ENCODE measurements at places on chromosomes 7 and 10.

GRCh38 chr7:100694098-100694745, at the start of gene GIGYF1:
GIGYF1 (minus strand) TSS chr7:100694250; CDS start chr7:100688238, 6,012 bp downstream.
- peak; percentile 67 for DNase-seq

- no peak for DNase-seq
Observed at GRCh38 chr7:23074443-23075261, 30.9 kb upstream of the KLHL7 start.

- DNase-seq: no peak
Observed at GRCh38 chr10:113267619-113268562, 285.0 kb upstream of the HABP2 start.

DNA sequence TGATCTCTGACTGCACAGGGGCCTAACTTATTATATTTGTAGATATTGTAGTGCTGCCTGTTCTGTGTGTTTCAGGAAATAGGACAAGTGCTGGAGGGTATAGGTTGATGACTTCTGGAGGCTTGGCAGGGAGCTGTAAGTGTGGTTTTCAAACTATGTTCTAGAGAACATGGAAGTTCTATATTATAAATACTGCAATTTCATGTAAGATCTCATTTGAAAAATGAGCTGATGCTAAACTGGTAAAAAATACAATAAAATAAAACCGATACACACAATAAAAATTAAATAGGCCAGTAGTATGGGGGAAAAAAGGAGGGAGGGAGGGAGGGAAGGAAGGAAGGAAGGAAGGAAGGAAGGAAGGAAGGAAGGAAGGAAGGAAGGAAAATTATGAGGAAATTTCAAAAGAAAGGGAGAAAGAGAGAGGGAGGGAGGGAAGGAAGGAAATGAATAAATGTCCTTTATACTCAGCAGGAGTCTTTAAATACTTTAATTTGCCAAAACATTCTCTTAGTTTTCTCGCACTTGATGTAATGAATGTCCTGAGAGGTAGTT, 181.3 kb downstream of the KIAA1217 start:
- DNase-seq: no peak

DNA sequence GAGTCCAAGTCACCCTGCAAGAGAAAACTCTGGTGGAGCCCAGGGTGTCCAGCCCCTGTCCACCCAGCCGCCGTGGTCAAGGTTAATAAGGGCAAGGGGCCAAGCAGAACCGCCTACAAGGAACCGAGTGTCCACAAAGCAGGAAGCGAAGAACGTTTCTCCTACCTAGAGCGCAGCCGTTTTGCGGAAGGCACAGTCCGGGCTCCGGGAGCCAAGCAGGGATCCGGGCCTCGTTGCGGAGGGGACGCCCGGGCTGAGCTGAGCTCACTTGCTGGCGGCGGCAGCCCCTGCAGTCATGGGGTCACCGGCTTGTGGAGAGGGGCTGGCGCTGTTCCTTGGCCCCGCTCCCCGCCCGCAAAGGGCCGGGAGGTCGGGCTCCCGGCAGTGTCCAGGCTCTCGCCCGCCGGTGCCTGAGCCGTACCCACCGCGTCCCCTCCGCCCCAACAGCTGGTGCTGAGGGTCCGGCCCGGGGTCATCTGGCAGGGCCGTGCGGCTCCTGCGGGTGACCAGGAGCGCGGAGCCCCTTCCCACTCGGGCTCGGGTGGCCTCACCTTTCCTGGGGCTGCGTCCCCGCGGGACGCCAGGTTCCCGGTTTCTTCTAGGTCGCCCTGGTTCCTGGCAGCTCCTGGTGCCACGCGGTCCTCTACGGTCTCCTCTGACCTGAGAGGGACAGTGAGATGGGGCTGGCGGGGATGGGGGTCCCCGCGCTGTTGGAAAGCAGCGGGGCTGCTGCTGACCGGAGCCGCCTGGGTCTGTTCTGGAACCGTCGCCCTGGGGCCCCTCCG, 14.0 kb upstream of the ZNF273 start:
- no peak for DNase-seq

- DNase-seq: no peak
Observed at GRCh38 chr10:122854648-122855047, 9.0 kb upstream of the CUZD1 start.

DNA sequence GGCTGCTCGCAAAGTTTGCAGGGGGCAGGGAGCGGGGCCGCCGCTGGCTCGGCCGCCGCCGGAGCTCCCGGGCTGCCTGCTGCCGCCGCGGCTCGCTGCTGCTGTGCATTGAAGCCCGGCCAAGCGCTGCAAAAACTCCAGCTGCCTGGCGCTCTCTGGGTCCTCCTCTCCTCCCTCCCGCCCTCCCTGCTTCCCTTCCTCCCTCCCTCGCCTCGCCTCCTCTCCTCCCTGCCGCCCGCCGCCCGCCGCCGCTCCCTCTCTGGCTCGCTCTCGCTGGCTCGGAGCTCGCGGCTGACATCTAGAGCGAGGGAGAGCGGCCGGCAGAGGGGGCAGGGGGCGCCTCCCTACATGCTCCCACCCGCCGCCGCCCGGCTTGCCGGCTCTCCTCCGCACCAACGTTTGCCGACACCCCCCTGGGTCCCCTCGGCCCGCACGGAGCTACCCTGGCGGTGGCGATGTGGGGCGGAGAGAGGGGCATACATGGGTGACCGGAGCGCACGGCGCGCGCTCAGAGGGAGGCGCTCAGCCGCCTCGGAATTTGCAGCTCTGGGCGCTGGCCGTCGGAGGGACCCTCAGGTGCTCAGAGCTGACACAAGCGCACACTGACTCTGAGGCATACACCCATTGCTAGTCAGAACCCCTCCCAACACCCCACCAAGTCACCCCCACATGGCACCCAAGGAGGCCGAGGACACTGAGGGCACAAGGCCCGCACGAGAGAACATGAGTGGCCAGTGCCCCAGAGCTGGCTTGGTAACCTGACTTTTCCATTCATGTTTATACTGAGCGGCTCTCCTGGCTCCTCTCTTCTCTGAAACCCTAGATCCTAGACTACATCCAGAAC, 1.2 kb upstream of the PLXNA4 start:
- DNase-seq: peak; percentile 79

DNA sequence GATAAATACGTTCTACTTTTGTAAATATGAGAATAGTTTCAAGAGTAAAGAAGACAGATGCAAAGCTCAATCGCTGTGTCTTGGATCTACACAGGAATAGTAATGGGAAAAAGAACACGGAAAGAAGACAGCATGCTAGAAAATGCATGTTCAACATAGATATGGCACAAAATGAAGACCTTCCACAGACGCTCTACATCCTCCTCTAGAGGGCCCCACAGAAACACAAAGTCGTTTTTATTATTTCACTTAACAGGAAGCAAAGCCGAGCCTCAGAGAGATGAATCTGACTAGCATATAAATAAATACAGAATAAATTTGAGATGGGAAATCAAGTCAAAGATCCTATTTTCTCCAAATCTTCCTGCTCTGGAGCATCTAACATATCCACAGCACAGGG, 292.6 kb downstream of the PARD3 start:
- no peak for DNase-seq

GRCh38 chr10:19713800-19714525, 102.3 kb upstream of the PLXDC2 start:
- peak; percentile 42 for DNase-seq

GRCh38 chr10:52740913-52741675, 31.5 kb downstream of the MBL2 start:
- no peak for DNase-seq

- no peak for DNase-seq
Observed at GRCh38 chr7:37930226-37930948, 9.9 kb downstream of the EPDR1 start.

DNA sequence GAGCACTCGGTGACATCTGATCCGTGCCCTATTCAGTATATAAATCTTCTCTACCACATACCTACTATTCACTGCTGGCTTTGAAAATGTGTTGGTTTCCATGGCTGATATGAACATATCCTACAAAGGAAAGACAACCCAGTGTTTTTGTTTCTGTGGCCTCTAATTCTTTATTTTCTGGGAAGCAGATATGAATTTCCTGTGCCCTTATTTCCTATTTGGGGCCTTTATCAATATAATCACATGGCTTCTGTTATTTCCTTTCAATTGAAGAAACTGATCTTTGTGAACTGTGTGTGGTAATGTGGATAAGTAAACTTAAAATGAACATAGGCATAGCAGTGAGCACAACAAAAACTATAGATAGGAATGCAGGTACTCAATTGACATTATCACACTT, 10.6 kb downstream of the CCNJ start:
- no peak for DNase-seq

GRCh38 chr7:136405931-136406777, 429.0 kb upstream of the MTPN start:
- peak; percentile 1 for DNase-seq

DNA sequence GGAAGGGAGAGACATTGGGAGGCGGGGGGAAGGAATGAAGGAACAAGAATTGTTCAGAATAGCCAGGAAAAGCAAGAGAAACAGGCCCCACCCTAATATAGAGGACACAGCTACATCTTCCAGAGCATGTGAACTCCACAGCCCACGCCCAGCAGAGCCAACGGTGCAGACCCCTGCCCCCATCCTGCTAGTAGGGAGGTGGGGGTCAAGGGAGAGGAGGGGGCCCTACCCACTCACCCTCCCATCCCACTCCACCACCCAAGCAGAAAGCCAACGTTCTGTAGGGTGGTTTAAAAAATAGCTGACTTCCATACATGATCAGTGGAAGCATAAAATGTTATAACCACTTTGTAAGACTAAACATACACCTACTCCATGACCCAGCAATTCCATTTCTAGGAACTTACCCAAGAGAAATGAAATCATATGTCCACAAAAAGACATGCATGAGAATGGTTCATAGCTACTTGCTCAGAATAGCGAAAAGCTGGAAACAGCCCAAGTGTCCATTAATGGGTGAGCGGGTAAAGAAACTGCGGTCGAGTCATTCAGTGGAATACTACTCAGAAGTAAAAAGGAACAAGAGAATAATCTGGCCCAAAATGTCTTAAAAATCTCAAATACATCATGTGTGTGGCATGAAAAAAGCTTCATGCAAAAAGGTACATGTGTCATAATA, 31.8 kb downstream of the CTBP2 start:
- no peak for DNase-seq

DNA sequence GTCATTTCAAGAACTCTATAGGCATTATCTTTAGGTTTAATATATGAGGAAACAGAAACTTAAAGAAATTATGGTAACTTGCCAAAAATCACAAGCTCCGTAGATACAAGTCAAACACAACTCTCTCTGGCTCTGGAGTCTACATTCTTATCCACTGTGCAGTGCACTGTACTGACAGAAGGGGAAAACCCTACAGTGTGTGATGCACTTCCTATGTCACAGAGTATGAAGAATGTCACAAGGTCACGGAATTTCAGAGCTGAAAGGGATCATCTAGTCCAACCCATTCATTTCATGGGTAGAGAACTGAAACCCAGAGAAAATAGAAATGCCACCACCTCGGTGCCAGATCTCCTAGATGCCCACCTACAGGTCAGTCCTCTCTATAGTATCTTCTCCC, 86.1 kb downstream of the LRRTM3 start:
- DNase-seq: no peak

DNA sequence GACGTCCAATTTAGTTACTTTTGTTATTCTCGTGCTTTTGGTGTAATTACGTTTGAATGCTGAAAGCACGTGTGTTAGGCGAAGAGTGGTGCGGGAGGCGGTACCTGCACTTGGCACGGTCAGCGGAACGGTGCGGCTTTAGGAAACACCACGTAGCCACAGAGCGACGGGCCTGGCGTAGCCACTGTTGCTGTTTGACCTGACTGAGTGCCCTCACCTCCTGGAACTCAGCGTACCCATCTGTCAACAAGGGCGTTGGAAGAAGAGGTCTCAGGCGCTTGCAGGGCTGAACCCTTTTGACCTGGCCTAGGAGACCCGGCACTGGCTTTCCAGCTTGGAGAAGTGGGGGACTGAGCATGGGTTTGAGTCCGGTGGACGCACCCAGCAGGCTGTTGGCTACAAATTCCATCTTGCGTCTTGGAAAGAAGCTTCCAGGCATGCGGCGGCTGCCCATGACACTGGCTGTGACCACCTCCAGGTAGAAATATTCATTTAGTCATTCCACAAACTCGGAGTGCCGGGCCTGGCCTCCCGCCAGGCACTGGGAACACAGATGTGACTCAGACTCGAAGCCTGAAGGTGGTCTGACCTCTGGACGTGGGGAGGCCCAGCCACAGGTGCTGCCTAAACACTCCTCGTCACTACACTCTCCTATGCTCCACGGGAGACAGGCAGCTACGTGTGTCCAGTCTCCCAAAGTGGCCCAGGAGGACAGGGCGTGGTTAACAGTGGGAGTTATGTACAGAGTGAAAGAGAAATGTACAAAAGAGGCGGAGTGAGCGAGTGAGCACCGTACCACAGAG, 22.2 kb downstream of the FAM20C start:
- no peak for DNase-seq

- DNase-seq: no peak
Observed at GRCh38 chr7:20030915-20031362, 186.2 kb downstream of the MACC1 start.

Measured in nucleus accumbens (tissue), 56 donors.